ENCODE measurements at places on chromosomes 12 and 14.

DNA sequence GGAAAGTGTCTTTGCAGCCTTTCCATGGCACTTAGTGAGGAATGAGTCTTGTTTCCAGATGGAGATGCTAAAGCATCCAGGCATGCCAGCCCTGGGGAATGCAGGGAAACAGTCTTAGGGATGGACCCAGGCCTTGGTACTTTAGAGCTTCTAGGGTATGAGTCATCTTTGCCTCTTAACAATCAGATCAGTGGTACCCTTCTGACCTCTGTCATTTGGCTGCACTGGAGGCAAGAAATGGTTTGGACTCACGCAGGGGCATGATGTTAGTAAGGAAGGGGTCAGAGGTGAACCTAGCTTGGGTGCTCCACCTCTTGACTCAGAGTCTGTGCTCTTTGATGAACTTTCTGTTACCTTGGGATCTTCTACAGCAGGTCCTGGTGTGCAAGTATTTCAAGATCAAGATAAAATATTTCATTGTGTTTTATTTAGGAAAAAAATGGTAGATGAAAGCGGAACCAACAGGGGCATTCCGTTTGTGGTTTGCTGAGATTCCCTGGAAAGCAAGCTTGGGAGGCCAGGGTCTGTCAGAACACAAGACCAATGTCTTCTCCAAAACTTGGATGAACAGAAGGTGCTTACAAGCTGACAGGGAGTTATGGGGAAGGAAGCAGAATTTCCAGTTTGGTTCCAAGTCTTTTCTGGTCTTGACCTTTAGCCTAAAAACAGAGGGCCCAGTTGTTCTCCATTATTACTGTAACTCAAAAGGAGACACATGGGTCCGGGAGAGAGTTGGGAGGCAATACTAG, 216.2 kb downstream of the ZFP36L1 start:
- DNase-seq, result no peak

DNA sequence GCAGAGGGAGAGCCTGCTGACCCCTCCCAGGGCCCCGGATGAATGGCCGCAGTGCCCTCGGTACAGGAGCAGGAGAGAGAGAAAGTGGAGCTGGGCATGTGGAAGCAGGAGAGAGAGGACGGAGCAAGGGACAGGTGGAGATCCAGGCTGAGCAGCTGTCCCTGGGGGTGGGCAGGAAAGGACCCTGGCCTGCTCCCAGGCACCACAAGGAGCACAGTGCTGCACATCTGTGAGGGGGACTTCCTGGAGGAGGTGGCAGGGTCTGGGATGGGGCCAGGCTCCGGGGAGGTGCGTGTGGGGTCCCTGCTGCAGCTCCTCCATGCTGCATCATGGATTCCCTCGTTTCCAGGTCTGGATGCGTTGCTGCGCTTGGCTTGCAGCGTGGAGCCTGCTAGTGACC, 13.0 kb upstream of the DLK1 start:
- no peak for DNase-seq

GRCh38 chr12:6820166-6820565, 1.5 kb upstream of the GPR162 start:
- DNase-seq, result no peak

GRCh38 chr12:119775246-119775895, 101.7 kb downstream of the CIT start:
- DNase-seq, result no peak

DNA sequence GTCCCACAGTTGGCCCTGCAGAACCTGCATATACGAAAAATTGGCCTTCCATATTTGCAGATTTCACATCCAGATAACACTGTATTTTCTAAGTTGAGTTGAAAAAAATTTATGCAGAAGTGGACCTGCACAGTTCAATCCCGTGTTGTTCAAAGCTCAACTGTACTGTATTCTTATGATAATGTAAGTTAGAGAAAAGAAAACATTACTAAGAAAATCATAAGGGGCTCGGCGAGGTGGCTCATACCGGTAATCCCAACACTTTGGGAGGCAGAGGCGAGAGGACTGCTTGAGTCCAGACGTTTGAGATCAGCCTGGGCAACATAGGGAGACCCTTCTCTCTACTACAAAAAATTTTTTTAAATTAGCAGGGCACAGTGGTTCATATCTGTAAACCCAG, 18.2 kb upstream of the SLC35E3 start:
- no peak for DNase-seq

Data from stimulated activated CD8-positive, alpha-beta memory T cell treated with anti-CD3 and anti-CD28 coated beads, Interleukin-12 subunit alpha, Interleukin-12 subunit beta, amount 100 ng/mL, for 1 hour (primary cell).